ENCODE measurements at places on chromosomes 5 and 9. TPM values are rescaled to one million over a fixed set of nuclear protein-coding genes. Genes with fewer than 3 reads are reported as not detected.

DNA sequence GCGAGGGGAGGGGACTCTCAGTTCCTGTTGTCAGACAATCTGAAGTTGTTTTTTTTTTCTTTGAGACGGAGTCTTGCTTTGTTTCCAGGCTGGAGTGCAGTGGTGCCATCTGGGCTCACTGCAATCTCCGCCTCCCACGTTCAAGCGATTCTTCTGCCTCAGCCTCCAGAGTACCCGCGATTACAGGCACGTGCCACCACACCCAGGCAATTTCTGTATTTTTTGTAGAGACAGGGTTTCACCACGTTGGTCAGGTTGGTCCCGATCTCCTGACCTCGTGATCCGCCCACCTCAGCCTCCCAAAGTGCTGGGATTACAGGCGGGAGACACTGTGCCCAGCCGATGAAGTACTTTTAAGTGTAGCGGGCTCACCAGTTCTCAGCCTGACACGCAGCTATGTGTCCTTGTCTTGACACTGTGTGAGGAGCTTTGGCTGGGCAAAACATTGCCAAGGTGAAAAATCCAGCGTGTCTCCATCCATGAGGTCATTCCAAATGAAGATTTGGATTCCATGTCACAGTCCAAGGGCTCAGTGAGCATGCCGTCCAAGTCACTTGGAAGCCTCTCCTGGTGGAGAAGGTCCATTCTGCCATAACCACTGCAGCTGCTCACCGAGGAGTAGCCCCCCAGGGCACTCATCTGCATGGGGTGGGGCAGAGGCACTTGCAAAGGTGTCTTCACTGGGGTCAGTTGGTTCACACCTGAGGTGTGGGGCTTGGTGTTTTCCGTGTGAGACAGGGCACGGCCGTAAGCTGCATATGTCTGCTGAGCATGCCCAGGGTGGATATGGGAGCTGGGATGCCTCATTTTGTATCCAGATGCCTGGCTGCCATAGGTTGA lies 32.0 kb downstream of the OR2V1 start:
- H3K36me3 ChIP-seq: no peaks in the 10 kb centered on the region
- no peak overlapping the region for H3K27ac ChIP-seq
- H3K4me3 ChIP-seq: no peak overlapping the region
- no peak for DNase-seq
- H3K4me1 ChIP-seq: no peaks in the 10 kb centered on the region

CCL28 gene
- 3.1 TPM for total RNA-seq

GRCh38 chr9:137445275-137445807 lies 4.2 kb upstream of the ENTPD8 start:
- peak; percentile 74 for DNase-seq
- H3K4me1 ChIP-seq: no peaks in the 10 kb centered on the region
- peaks cover 5% of the 10 kb centered on the region for H3K27me3 ChIP-seq
- H3K27ac ChIP-seq: no peak overlapping the region
- no peak overlapping the region for H3K4me3 ChIP-seq
- H3K36me3 ChIP-seq: no peaks in the 10 kb centered on the region

DNA sequence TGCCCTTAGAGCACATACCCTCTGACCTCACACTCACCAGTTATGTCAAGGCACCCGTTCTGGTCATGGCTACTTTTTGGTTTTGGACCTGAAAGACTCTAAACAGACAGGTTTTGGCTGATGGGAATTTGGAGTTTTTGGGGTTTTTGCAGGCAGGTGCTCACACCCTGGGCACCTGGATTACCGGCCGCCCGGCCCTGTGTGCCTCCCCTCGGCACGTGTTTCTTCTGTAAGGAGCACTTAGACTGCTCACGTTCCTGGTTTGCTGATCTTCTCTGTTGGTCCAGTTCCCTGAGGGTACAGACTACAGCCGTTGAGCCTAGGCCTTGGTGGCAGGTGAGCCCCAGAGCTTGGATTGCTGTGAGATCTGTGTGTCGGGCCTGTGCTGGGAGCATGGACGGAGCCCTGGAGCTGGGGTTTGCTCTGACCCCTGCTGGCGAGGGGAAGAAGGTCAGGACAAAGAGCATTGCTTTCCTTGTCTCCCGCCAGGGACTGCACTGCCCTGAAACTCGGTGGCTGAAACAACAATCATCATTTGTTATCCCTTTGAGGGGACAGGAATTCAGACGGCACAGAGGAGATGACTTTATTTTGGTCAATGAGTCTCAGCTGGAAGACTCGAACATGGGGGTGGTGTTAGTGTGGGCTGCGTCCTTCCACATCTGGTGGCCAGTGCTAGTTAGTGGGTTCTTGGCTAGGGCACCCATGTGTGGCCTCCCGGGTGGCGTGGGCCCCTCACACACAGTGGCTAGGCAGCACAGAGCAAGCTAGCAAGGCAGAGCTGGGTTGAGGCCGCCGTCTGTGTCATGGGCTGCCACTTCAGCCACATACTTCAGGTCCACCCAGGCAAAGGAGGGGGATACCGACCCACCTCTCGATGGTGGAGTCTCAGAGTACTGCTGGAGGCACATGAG lies 76.4 kb downstream of the EHMT1 start:
- H3K27ac ChIP-seq: no peak overlapping the region
- DNase-seq: peak; percentile 35
- H3K27me3 ChIP-seq: no peaks in the 10 kb centered on the region

ABLIM3 gene
- total RNA-seq: 2.6 TPM

EIF4EBP3 gene
- not detected for total RNA-seq

ENTREP1 gene
- total RNA-seq: 10.3 TPM

RASGRF2 gene
- 26.4 TPM for total RNA-seq

DNA sequence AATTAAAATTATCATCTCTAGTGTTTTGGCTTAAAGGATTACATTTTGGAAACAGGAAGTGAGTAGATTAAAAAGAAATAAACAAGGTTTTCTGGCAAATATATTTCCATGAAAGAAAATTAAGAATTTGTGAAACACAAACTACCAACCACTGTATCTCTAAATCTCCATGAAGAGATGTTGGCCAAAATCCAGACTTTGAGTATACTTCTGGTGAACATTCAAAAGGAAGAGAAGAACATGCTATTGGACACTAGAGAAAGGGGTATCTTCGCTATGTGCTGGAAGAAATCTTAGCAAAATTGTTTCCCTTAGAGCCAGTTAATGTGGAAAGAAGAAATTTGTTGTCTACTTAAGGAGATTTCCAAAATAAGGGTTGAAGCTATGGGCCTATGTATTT lies 710.4 kb upstream of the CTNND2 start:
- H3K4me3 ChIP-seq: no peak overlapping the region
- no peaks in the 10 kb centered on the region for H3K4me1 ChIP-seq
- no peaks in the 10 kb centered on the region for H3K27me3 ChIP-seq
- no peak overlapping the region for H3K27ac ChIP-seq
- no peaks in the 10 kb centered on the region for H3K36me3 ChIP-seq

SLC46A2 gene
- total RNA-seq: not detected

DNA sequence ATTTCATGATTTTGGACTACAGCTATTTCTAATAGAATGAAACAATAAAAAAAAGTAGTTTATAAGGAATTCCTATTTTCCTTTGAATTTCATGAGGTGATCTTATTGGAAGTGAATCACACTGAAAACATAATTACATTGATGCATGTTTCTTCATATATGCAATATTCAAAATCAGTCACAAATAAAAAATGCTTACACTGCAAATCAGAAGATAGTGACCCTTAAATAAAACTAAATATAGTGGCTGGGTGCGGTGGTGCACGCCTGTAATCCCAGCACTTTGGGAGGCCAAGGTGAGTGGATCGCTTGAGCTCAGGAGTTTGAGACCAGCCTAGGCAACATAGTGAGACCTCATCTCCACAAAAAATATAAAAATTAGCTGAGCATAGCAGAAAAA lies 79.5 kb downstream of the CDC14B start:
- no peak overlapping the region for H3K27ac ChIP-seq
- H3K27me3 ChIP-seq: no peaks in the 10 kb centered on the region

- H3K27me3 ChIP-seq: no peaks in the 10 kb centered on the region
- no peak overlapping the region for H3K4me3 ChIP-seq
- no peaks in the 10 kb centered on the region for H3K4me1 ChIP-seq
- H3K27ac ChIP-seq: no peak overlapping the region
- DNase-seq: no peak
Measured at GRCh38 chr5:110017854-110018253, 328.1 kb downstream of the MAN2A1 start.

DNA sequence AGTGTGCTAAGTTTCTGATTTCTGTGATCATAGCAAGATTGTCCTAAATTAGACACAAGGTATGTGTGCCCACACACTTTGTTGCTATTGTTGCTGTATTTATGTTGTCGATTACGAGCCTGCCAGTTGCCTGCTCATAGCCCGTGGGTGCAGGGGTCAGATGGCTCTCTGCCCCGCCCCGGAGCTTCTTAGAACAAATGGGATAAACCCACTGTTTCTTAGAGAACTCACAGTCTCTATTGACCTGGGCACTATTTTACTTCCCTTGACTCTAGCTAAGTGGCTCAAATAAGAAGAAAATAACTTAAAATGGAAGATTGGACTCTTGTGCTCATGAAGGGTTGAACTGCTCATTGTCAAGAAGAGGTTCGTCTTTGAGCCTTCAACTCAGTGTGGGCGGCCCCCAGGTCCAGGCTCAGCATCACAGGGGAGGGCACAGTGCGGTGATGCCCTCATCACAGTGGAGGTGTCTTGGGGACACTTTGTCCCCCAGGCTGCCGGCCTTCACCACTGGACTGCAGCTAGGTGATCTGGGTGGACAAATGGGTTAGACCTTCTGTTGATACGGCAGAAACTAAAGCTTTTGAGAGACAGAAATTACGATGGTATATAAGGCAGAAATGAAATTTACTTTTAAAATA lies 155.5 kb downstream of the TENT4A start:
- no peaks in the 10 kb centered on the region for H3K27me3 ChIP-seq
- no peaks in the 10 kb centered on the region for H3K4me1 ChIP-seq
- H3K27ac ChIP-seq: no peak overlapping the region
- DNase-seq: no peak

DNA sequence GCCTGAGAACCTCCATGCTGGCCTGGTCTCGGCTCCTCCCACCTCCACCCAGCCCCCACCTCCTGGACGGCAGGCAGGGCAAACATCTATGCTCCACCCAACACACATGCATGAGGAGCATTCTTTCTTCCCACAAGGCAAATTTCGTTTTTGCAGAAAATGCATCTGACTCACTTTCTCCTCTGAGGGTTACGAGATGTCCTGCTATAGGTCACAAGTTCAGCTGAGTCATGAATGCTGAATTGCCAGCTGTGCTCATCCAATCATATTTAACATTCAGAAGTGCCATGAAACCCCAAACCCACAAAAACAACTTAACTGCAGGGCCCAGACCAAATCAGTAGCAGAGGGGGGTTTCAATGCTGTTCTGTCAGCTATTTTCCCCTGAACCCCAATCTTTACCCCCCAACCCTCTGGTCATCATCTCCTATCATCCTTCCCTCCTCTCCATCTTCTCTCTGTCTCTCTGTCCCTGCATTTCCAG lies 39.0 kb upstream of the OSMR start:
- H3K4me3 ChIP-seq: no peak overlapping the region
- peaks cover 3% of the 10 kb centered on the region for H3K4me1 ChIP-seq
- peak; percentile 36 for DNase-seq
- no peaks in the 10 kb centered on the region for H3K27me3 ChIP-seq
- H3K27ac ChIP-seq: no peak overlapping the region

GRCh38 chr9:89446261-89446960 lies 51.5 kb downstream of the SEMA4D start:
- no peak for DNase-seq
- H3K4me1 ChIP-seq: no peaks in the 10 kb centered on the region
- H3K4me3 ChIP-seq: no peak overlapping the region
- no peaks in the 10 kb centered on the region for H3K27me3 ChIP-seq

DNA sequence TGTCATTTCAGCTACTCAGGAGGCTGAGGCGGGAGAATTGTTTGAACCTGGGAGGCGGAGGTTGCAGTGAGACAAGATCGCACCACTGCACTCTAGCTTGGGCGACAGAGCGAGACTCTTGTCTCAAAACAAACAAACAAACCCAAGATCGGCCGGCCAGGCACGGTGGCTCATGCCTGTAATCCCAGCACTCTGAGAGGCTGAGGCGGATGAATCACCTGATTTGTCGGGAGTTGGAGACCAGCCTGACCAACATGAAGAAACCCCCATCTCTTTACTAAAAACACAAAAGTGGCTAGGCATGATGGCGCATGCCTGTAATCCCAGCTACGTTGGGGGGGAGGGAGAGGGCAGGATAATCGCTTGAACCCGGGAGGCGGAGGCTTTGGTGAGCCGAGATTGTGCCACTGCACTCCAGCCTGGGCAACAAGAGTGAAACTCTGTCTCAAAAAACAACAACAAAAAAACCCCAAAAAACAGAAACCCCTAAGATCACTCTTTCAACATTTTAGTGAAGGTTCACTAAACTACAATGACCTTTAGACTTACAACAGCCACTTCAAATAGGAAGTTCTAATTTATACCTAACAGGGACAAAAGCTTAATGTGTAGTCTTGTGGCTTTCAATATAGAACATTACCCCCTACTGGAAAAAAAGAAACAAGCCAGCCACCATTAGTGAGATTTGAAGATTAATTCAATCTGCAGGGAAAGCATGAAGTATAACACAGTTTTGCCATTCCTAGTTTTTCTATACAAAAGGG lies 7.0 kb downstream of the HSPA9 start:
- H3K4me3 ChIP-seq: no peak overlapping the region
- H3K4me1 ChIP-seq: no peaks in the 10 kb centered on the region
- no peaks in the 10 kb centered on the region for H3K27me3 ChIP-seq

ZNF608 gene
- 50.0 TPM for total RNA-seq

GRCh38 chr9:136867480-136867879 lies 1.4 kb upstream of the EDF1 start:
- no peak overlapping the region for H3K4me3 ChIP-seq
- no peak for DNase-seq
- no peak overlapping the region for H3K27ac ChIP-seq
- H3K36me3 ChIP-seq: no peaks in the 10 kb centered on the region
- H3K4me1 ChIP-seq: peaks cover 11% of the 10 kb centered on the region

DNA sequence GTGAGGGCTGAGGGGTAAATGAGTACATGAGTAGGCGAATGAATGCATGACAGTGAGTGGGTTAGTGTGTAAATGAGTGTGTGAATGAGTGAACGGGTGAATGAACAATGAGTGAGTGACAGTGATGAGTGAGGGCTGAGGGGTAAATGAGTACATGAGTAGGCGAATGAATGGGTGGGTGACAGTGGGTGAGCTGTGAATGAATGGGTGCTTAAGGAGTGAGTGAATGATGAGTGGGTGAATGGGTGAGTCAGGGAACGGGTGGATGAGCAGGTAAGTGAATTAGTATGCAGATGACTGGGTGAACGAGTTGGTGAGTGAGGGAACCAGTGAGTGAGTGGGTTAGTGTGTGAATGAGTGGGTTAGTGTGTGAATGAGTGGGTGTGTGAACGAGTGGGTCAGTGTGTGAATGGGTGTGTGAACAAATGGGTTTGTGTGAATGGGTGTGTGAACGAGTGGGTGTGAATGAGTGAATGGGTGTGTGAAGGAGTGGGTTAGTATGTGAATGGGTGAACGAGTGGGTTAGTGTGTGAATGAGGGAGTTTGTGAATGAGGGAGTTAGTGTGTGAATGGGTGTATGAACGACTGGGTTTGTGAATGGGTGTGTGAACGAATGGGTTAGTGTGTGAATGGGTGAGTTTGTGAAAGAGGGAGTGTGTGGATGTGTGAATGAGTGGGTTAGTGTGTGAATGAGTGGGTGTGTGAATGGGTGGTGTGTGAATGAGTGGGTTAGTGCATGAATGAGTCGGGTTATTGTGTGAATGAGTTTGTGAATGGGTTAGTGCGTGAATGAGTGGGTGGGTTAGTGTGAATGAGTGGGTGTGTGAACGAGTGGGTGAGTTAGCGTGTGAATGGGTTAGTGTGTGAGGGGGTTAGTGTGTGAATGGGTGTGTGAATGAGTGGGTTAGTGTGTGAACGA lies 32.9 kb downstream of the NKD2 start:
- no peak overlapping the region for H3K27ac ChIP-seq
- H3K4me1 ChIP-seq: no peaks in the 10 kb centered on the region
- no peak overlapping the region for H3K4me3 ChIP-seq
- DNase-seq: no peak
- H3K27me3 ChIP-seq: no peaks in the 10 kb centered on the region
- H3K36me3 ChIP-seq: no peaks in the 10 kb centered on the region
